ENCODE measurements at places on chromosomes 12 and 14.

GRCh38 chr12:91276509-91276908 is 93.9 kb upstream of the DCN start:
- DNase-seq: no peak

- no peak for DNase-seq
These were observed 206.0 kb upstream of the DCN start for GRCh38 chr12:91388573-91388972.

DNA sequence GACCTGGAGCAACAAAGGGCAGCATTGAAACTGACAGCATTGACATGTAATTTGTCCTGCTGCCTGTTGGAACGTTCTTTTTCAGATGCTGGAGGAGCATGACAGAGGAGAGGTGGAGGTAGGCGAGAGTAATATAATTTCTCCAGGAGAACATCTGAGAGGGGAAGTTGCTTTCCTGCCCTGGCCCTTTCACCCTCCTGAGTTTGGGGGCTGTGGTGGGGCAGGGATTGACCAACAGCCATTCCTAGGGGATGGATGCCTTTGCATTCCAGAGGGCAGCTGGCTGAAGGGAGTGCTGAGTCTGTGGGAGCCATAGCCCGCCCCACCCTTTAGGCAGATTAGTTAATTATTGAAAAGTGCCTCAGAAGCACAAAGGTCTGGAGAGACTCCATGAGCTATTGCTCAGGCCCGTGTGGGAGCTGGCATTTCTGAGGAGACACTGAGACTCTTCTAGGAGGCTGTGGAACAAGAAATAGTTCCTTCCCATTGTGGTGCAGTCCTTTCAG is 73.5 kb downstream of the ARF6 start:
- no peak for DNase-seq

DNA sequence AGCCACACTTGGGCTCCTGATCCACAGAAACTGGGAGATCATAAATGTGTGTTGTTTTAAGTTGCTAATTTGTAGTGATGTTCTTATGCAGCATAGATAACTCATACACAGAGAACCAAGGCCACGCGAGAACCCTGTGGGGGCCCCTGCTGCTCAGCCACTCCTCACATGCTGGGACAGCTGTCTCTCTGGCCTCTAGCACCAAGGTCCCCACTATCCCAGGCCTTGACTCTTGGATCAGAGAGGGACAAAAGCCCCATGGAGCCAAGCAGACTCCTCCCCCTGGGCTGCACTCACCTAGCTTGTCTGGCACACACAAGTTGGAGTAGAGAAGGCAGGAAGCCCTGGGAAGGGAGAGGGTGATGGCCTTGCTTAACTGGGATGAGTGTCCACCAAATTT is 11.3 kb downstream of the PLD4 start:
- DNase-seq: no peak

DNA sequence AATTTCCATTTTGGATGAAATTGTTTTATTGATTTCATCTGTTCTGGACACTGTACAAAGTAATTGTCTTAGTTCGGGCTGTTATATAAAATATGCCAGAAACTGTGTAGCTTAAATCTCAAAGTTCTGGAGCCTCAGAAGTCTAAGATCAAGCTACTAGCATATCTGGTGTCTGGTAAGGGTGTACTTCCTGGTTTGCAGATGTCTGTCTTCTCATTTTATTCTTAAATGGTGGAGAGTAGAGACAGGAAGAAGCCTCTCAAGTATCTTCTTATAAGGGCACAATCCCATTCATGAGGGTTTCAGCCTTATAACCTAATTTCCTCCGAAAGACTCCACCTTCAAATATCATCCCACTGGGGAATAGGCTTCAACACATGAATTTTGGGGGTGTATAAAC is 51.3 kb downstream of the MON2 start:
- DNase-seq: no peak

GRCh38 chr14:56461276-56462275 is 118.0 kb upstream of the TMEM260 start:
- DNase-seq: no peak

GRCh38 chr12:105888696-105889095 is 250.1 kb downstream of the NUAK1 start:
- DNase-seq: no peak

DNA sequence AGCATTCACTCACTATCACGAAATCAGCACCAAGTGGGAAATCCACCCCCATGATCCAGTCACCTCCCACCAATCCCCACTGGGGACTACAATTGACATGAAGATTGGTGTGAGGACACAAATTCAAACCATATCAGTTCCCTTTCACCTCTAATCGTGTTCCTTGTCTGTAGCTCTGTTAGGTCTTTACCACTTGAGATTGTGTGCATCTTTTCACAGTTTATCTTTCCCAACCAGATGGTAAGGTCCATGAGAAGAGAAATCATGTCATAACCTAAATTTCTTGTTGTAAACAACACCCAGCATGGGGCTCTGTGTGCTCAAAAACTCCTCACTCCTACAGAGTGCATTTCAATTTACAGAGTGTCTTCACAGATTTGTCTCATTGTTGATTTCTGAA is 27.1 kb upstream of the PCED1B start:
- DNase-seq: no peak

DNA sequence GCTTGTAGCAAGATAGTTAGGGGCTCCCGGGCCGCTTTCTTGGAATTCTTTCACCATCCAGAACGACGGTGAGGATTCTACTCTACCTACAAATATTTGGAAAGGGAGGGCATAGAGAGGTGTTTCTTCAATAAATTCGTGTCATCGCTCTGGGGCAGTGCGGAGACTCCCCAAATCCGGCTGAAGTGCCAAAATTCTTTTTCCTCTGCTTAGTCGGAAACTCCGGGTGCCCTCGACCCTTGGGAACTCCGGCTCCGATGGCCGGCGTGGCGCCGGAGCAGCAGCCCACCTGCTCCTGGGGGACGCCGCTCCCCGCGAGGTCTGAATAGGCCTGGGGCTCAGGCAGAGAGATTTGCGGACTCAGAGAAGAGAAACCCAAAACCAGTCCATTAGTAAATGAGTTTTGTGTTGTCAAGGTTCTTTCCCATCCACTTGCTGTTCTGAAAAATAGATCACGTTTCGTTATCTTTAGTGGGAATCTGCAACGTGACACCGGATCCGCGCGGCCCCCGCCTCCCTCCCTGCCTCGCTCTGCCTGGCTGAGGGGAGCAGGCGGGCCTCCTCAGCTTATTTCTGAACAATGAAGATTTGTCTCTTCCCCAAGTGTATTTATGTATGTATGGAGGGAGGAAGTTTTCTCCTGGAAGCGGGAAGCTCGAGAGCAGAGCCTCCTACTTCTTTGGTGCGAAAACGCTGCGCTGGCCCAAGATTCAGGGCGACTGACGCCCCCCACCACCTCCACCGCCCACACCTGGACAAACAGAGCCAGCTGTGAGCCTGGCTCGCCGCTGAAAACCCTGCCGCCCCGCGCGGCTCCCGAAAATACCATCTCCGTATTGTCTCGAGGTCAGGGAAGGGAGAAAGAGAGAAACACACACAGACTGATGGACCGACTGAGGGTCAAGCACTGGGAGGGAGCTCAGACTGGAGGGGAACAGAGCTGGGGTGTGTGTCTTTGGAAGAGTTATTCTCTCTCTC is 3.7 kb upstream of the SIX1 start:
- DNase-seq: no peak
